NCI-H460 (cell line): ENCODE measurements at places on chromosomes 16 and 17.

- DNase-seq = peak; percentile 29
Observed at GRCh38 chr17:57107498-57108101, 22.6 kb downstream of the AKAP1 start.

- no peak for DNase-seq
Observed at GRCh38 chr17:78105101-78105500, 23.5 kb downstream of the TMC6 start.

DNA sequence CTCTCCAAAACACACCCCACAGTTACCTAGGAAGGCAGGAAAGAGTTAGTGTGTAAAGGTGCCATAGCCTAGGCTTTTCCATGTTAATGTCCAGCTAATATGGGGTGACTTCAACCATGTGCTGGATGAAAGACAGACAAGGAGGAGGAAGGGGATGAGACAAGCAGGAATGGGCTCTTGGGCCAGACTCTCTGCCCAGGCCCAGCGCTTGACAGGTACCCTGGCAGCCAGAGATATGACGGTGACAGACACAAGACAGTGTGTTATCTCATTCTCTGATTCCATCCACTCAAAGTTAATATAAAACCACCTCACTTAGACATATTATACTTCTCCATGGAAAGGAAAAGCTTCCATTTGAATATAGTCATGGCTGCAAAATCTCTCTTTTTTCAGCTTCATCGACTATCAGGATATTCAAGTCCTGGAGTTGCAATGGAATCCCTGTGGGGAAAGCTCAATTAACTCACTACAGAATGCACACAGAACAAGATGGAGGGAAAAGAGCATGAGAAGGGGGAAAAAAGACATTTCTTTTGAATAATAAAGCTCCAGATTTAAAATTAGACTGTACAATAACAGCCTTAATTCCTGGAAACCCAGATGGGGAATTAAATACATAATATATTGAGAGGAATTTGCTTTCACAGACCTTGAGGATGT, 596.7 kb downstream of the TOX3 start:
- no peak for DNase-seq

DNA sequence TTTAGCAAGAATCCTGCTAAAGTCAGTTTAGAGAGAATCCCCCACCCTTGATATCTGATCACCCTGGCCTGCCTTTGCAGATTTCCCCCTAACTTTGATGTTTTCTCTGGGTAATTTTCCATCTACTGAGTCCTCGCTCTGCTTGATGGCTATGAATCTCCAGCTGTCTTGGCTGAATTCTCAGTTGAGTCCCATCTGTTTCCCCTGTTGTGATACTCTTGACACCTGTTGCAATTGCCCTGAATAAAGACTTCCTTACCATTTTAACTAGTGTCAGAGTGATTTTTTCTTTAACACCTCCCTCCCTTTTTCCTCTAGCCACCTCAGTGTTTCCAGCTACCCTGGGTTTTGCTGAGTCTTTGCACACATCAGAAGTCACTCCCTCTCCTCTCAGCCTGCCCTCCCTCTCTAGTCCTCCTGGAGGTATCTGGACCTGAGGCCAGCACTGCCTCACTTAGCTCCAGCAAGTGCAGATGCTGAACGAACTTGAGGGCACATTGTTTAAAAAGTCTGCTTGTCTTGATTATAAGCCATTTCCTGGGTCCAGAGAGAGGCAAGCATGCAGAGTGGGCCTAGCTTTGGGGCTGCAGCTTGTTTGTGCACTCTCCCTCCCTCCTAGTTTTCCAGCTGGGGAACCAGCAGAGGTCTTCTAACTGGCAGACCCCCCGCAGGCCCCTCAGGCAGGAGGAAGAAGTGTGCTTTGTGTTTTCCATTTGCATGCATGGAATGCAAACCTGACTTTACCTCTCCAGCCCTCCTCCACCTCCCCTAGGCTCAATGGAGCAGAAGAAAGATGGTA, 33.2 kb downstream of the SPACA3 start:
- no peak for DNase-seq

- no peak for DNase-seq
Observed at GRCh38 chr17:13351046-13351445, 250.7 kb downstream of the HS3ST3A1 start.

GRCh38 chr16:51200793-51201192, 49.7 kb upstream of the SALL1 start:
- no peak for DNase-seq

DNA sequence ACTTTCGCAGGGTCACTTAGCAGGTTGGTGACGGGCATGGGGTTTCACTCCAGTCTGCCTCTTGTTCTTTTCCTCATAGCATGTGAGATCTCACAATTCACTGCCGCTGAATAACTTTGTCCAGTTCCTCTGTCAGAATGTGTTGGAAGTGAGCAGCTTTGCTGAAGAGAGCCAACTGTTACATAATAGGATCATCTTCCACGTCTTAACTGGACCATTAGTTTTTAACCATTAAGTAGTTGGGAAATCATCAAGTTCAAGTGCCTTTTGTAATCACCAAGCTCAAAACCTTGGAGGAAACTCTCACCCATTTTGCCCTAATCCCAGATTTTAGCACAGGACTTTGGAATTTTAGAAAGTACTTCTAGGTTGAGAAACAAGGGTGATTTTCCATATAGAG, 290.6 kb downstream of the WWOX start:
- no peak for DNase-seq

DNA sequence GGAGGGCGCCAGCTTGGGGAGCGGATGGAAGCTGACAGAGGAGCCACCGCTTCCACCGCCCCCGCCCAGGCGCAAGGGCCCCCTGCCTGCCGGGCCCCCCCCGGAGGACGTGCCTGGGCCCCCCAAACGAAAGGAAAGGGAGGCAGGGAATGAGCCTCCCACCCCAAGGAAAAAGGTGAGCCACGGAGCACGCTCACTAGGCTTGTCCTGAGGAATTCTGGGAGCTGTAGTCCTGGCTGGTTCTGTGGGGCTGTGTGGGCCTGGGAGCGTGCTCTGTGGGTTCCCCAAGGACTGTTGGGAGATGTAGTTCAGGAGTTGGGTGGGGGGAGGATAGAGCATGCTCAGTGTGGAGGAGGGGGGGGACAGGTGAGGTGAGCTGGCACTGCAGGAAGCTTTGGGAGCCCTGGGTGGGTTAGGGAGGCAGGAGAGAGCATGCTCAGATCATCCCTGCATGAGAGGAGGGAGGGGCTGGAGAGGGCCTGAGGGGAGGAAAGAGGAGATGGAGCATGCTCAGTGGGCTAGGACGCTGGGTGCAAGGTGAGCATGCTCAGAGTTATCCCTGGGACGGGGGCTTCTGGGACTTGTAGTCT, 4.5 kb downstream of the FBXL19 start:
- peak; percentile 49 for DNase-seq

DNA sequence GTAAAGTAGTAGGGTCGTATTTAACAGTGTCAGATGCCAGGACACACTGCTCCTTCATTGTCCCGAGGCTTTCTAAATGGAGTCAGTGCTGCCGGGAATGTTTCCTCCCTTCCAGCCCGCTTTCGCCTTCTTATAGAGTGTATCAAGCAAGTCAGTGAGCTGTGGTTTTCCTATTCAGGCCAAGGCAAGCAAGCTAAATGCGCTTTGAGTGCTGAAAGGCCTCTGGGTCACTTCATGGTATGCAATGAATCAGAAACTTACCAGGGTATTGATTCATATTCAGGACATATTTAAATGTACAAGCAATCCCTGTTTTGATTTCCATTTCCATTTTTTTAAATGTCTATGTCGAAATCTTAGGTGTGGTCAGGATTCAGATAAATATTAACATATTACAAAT, 327.9 kb upstream of the SOX9 start:
- DNase-seq = no peak

DNA sequence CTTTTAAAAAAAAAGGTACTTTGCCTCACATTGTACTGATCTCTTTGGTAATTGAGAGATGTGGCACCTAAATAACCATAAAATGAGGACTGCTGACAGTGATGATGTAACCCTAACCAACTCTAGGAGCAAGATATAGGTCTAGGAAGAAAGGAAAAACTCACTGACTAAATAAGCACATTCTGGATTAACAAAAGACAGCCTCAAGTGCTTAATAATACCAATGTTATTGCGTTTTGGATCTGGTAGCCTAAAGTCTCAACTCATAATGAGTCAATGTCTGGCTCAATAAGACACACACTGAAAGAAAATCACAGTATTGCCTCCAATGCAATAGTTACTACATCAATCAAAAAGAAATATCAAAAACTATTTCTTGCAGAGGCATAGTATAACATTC, 3.0 kb downstream of the ERN1 start:
- no peak for DNase-seq

DNA sequence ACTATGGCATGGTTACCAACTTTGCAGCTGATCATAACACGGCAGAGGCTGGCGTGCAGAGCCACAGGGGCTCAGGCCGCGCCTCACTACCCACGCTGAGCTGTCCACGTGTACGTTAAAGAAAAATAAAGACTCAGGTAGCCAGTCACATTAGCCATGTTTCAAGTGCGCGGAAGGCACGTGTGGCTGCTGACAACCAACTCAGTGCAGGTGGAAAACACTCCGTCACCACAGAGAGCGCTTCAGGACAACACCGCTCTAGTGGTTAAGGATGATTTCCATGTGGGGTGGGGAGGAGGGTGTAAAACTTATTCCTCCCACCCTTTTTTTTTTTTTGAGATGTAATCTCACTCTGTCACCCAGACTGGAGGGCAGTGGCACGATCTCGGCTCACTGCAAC, 33.8 kb downstream of the ZCCHC14 start:
- DNase-seq = no peak

DNA sequence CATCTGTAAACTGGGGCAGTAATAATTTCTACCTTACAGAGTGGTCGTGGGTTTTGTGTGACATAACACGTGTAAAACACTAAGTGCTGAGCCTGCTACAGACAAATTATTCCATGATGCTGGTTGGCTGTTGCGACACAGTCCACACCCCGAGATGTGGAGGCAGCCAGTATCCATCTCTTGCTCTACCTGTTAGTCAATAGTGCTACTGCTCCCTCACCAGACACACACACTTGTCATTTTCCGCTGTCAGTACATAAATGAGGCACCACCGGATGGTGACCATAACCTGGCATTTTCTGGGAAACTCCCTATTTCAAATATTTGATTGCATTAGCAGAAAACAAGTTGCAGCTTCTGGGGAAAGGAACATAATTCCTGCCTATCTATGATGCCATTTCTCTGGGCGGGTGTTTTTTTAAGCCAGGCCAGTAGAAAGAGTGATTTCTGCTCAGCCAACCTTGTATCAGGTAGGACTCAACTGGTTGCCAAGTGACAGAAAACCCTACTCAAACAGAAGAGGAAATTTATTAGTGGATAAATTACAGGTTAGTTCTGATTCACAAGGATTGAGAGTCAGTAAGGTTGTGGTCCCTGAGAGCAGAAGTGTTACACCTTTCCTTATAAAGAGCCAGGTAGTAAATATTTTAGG, 24.1 kb downstream of the DNAJA2 start:
- DNase-seq = no peak

DNA sequence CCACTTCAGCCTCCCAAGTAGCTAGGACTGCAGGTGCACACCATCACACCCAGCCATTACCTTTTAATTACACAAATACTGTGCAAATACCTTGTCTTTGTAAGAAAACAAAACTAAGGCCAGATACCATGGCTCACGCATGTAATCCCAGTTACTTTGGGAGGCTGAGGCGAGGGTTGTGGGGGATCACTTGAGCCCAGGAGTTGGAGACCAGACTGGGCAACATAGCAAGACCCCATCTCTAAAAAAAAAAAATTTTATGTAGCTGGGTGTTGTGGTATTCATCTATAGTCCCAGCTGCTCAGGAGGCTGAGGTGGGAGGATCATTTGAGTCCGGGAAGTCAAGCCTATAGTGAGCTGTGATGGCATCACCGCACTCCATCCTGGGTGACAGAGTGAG, 151.6 kb downstream of the CLEC16A start:
- no peak for DNase-seq

DNA sequence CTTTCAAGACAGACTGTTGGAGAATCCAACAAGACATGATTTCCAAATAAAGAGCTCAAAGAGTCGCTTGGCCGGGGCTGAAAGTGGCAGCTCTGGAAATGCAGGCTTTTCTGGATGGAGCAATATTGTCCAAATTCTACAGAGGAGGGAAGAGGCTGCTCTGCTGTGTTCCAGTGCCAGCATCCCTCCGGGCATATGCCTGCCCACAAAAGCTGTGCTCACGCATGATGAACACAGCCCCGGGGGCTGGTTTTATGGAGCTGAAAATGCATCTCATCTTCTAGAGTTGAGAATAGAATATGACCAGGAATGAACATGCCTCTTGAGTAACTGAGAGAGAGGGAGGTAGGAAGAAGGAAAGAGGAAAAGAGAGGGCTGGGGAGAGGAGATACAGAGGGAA, 74.7 kb upstream of the TOX3 start:
- DNase-seq = no peak

DNA sequence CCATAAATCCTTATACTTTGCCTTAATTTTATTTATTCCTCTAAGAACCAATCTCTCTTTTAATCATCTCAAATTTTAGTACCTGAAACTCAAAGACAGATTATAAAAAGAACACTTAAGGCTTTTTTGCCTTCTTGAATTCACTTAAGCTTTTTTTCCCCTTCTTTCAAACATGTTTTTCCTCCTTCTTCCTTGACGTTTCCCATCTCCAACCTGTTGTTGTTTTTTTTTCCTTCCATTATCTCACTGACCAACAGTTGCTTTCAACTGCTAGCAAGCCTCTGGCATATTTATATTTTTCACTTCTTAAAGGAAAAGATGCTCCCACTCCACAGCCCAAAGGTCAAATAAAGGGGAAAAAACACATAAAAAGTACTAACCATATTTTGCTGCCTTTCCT, 32.2 kb downstream of the SPOP start:
- no peak for DNase-seq

- DNase-seq = no peak
Observed at GRCh38 chr17:80007939-80008338, 27.7 kb downstream of the TBC1D16 start.

DNA sequence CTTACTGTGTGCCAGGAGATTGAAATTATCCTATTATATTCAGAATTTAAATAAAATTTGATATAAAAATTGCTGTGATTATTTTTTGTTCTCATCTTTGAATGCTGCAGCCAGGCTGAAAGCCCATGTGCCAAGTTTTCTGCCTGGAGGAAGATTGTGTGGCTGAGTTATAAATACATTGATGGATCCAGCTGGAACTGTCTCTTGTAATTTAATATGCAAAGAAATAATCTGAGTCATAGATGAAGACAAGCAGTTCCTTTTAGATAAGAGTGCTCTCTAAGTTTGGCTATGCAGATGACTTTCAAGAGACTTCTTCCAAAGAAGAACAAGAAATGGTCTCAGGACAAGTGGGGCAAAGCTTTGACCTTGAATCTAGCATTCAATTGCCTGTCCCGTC, 871.0 kb downstream of the CDH11 start:
- DNase-seq = no peak

- DNase-seq = no peak
Observed at GRCh38 chr17:70829876-70830275, 660.5 kb downstream of the KCNJ2 start.

DNA sequence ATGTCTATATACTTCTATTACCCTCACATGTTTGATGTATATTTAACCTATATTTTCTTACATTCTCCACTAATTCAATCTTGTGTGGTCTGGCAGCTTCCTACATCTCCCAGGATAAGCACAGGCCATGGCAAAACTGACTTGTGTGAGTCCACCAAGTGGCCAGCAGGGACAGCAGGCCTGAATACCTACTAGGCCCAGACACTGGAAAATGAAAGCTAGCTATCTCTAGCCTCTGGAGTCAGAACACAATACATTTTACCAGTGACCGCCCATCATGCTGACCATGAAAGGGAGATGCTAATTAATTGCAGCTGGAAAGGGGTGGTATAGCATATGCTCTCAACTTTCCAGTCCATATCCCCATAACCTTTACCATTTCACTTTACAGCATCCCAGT, 132.3 kb downstream of the PCTP start:
- DNase-seq = no peak
